ENCODE measurements at places on chromosomes 16 and 17. TPM values are rescaled to one million over a fixed set of nuclear protein-coding genes. Genes with fewer than 3 reads are reported as not detected.

DNA sequence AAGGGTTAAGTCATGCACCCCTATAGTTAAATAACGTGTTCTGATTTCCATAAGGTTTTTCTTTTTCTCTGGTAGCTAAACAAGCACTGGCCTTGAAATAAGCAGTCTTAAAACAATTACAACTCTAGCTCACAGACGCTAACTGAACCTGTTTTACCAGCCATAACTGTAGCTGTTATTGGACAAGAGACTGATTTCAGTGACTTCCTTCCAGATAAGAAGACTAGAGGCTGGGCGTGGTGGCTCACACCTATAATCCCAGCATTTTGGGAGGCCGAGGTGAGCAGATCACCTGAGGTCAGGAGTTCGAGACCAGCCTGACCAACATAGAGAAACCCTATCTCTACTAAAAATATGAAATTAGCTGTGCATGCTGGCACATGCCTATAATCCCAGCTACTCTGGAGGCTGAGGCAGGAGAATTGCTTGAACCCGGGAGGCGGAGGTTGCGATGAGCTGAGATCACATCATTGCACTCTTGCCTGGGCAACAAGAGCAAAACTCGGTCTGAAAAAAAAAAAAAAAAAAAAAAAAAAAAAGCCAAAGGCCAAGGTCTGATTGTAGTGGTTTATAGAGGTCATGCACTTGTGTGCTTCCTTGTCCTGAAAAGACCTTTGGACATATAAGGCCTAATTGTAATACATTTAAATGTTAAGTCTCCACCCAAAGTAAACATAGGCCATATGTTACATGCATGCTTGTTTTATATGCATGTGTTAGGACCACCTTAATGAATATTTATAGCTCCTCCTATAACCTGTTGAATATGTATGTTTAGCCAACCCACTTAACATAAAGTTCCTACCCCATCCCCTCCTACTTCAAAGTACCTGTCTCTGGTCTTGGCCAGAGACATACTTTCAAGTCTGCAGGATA, 319.5 kb upstream of the CA10 start:
- no peak for DNase-seq
- no peaks in the 10 kb centered on the region for H3K36me3 ChIP-seq
- no peak overlapping the region for H3K4me3 ChIP-seq
- H3K27ac ChIP-seq: no peak overlapping the region
- H3K27me3 ChIP-seq: no peaks in the 10 kb centered on the region

The CLDN6 gene
- total RNA-seq: 0.49 TPM

GRCh38 chr17:82400206-82400605, 17.9 kb upstream of the HEXD start:
- H3K27ac ChIP-seq: no peak overlapping the region
- H3K36me3 ChIP-seq: peaks cover 7% of the 10 kb centered on the region
- no peaks in the 10 kb centered on the region for H3K27me3 ChIP-seq

The MYH2 gene
- not detected for total RNA-seq

GRCh38 chr17:35708951-35709350, 22.5 kb upstream of the RASL10B start:
- H3K27me3 ChIP-seq: no peaks in the 10 kb centered on the region
- H3K27ac ChIP-seq: no peak overlapping the region
- no peak overlapping the region for H3K4me3 ChIP-seq
- DNase-seq: no peak
- peaks cover 30% of the 10 kb centered on the region for H3K36me3 ChIP-seq

DNA sequence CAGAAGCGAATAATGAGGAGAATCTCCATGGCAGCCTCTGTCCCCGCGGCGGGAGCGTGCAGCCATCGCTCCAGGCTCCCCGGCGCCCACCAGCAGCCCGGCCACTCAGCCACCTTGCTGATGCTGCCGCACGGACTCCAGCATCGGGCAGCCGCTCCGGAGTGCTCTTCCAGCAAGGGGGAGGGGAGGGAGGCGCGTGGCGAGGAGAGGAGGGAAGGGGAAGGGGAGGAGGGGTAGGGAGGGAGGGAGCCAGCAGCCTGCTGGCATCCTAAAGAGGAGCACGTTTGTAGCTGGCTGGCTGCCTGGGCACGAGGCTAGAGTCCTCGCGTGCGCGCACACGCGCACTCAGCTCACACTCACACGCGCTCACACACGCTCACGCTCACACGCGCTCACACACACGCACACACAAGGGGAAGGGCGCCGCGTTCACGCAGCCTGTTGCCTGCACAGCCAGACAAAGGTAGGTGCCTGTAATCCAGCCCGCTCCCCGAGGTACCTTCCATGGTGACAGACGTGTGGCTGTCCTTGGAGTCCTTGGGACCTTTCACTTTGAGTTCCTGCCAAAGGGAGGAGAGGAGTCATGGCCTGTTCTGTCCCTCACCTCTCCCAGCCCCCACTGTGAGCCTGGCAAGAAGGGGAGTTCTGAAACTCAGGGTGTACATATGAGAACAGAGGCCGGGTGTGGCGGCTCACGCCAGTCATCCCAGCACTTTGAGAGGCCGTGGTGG, 82.1 kb downstream of the TIMM22 start:
- DNase-seq: no peak
- no peak overlapping the region for H3K27ac ChIP-seq
- H3K4me3 ChIP-seq: no peak overlapping the region
- 0 out of 2 replicates have a peak, but pooled peaks cover 2% of the 10 kb centered on the region for H3K36me3 ChIP-seq

The CDK12 gene
- 51.2 TPM for total RNA-seq

DNA sequence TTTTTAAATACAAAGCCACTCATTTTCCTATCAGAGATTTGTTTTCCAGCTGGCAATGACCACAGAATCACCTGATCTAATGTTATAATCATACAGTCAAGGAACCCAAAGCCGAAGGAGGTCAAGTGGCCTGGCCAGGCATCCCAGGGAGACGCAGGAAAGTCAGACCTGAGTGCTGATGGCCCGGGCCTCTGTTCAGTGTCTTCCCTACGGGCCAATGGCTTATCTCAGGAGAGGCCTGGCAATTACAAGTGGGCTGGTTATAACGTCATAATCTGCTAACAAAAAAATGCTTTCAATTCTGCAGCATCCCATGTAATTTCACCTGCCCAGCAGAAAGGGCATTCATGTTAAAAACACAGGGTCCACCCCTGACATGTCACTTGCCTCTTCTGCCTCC, 43.5 kb downstream of the ARHGAP17 start:
- H3K36me3 ChIP-seq: peaks cover 11% of the 10 kb centered on the region

The IKZF3 gene
- total RNA-seq: 0.30 TPM

DNA sequence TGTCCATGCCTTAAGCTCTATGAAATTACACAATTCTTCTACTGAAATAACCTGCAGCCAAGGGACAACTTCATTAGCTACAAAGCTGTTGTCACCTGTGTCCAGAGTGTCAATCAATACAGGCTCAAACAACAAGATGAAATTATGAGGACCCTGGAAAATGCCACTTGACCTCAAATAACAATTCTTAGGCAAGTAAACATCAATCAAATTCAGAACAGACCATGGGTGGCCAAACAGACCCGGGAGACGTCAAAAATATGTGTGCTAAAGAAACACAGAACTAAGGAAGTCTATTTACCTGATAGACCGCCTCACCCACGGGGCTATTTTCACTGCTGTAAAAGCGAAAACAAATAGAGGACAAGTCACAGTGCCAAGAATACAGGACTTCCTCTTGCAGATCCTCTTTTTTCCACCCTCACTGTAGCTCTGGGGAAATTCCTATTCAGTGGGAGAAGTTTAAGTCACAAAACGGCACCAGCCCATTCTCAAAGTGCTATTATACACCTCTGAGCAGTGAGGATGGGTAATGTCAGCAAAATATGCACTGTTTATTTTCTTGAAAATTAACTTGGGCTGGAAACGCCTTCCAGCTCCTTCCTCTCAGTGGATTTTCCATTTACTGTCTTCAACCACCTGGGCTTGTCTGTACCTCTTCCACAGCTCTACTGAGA, 2.7 kb downstream of the LITAF start:
- no peak for DNase-seq
- no peaks in the 10 kb centered on the region for H3K27me3 ChIP-seq
- H3K36me3 ChIP-seq: no peaks in the 10 kb centered on the region
- H3K27ac ChIP-seq: no peak overlapping the region
- no peak overlapping the region for H3K4me3 ChIP-seq

- no peak for DNase-seq
- no peak overlapping the region for H3K4me3 ChIP-seq
- no peaks in the 10 kb centered on the region for H3K27me3 ChIP-seq
- H3K36me3 ChIP-seq: peaks cover 27% of the 10 kb centered on the region
Measured at GRCh38 chr17:49832840-49833599, 14.8 kb downstream of the TAC4 start.

- H3K4me1 ChIP-seq: peaks cover 7% of the 10 kb centered on the region
- H3K27me3 ChIP-seq: peaks cover 17% of the 10 kb centered on the region
- H3K4me3 ChIP-seq: no peak overlapping the region
- no peak for DNase-seq
- H3K36me3 ChIP-seq: no peaks in the 10 kb centered on the region
Measured at GRCh38 chr16:49750341-49751000, 105.4 kb downstream of the ZNF423 start.

GRCh38 chr17:73985466-73986015, 217.9 kb upstream of the RPL38 start:
- no peak overlapping the region for H3K4me3 ChIP-seq
- no peak for DNase-seq
- H3K27ac ChIP-seq: no peak overlapping the region
- H3K4me1 ChIP-seq: no peaks in the 10 kb centered on the region
- H3K27me3 ChIP-seq: peaks cover 22% of the 10 kb centered on the region
- H3K36me3 ChIP-seq: no peaks in the 10 kb centered on the region

DNA sequence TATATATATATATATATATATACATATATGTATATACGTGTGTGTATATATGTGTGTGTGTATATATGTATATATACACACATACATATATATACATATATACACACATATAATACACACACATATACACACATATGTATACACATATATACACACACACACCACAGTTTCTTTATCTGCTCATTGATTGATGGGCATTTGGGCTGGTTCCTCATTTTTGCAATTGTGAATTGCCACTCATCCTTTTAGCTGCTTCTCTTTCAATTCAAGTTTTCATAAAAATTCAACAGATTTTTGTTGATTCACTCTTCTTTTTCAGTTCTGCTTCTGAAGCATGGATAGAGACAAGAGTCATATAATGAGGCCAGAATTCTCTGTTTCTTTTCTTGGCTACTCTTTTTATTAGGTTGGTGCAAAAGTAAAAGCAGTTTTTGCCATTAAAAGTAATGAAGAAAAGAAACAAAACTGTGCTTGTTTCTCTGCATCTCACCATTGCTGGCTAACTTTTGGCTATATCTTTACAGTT, 44.5 kb downstream of the SLFN5 start:
- no peak for DNase-seq
- no peak overlapping the region for H3K27ac ChIP-seq
- no peaks in the 10 kb centered on the region for H3K4me1 ChIP-seq
- no peak overlapping the region for H3K4me3 ChIP-seq
- H3K27me3 ChIP-seq: peaks cover 34% of the 10 kb centered on the region

The NPIPB6 gene
- 2.1 TPM for total RNA-seq

DNA sequence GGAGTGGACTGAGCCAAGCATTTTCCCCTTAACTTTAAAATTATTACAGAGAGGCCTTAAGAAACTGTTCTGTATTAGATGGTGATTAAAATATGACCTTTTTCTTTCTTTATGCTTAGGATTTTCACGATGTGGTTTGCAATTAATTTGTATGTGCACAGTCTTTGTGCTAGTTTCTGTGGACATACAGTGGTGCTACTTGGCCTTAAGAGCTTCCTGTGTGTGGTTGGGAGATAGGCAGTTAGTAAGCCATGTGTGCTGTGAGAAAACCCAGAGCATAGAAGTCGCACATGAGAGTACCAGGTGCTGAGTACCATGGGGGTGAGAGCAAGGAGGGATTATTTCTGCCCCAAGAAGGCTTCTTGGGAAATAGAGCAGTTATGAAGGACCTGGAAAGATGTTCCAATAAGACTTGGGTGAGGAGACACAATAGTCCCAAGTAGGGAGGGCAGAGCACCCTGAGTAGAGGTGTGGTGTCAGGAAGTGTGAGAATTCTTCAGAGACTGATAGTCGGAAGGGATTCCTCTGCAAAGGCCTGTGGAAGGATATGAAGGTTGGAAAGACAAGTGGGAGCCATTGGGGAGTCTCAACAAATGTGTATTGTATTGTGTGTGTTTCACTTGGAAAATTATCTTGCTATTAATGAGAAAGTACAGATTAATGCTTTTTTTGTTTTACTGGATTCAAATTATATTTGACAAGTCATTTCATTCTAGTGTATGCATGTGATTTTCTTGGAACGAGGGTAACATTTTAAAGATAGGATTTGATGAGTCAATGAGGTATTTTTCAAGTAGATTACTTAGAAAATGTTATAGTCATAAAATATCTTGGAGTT, 239.9 kb downstream of the PRKCA start:
- H3K4me1 ChIP-seq: peaks cover 10% of the 10 kb centered on the region
- no peak for DNase-seq
- H3K27me3 ChIP-seq: no peaks in the 10 kb centered on the region
- no peak overlapping the region for H3K4me3 ChIP-seq
- H3K36me3 ChIP-seq: no peaks in the 10 kb centered on the region
- no peak overlapping the region for H3K27ac ChIP-seq

GRCh38 chr16:73615071-73615940, 567.4 kb upstream of the ZFHX3 start:
- no peak overlapping the region for H3K4me3 ChIP-seq
- H3K27me3 ChIP-seq: peaks cover 89% of the 10 kb centered on the region
- no peaks in the 10 kb centered on the region for H3K36me3 ChIP-seq
- no peak for DNase-seq
- no peak overlapping the region for H3K27ac ChIP-seq

The CYGB gene
- total RNA-seq: 0.66 TPM

- no peaks in the 10 kb centered on the region for H3K36me3 ChIP-seq
- no peaks in the 10 kb centered on the region for H3K4me1 ChIP-seq
- H3K4me3 ChIP-seq: no peak overlapping the region
- no peak for DNase-seq
- H3K27me3 ChIP-seq: no peaks in the 10 kb centered on the region
Measured at GRCh38 chr16:78770353-78771091, 671.1 kb downstream of the WWOX start.

DNA sequence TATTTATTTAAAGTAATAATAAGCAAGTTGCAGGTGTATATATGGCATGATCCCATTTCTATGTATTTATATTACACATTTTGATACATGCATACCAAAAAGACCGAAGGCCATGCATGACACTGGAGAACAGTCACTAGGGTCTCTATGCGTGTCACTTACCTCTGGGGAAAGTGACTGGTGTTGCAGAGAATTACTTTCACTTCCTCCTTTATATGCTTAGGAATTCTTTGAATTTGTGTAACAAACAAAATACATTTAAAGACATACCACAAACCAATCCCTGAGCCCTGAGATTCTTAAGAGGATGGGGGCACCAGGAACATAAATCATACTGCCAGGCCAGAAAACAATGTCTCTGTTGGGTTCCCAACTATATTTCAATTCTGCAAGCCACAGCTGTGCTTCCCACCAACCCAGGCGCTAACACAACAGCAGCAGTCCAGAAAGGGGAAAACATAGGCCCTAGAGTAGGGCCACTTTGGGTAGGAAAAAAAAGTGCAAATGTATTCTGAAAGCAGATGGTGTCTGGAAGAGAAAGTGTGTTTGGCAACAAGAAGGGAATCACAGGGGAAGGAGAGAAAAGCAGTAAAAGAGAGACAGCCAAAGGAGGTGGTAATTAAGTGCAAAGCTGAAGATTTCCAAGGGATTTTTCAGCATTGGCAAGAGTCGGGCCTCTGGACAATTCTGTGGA, 24.5 kb upstream of the HYDIN start:
- no peaks in the 10 kb centered on the region for H3K36me3 ChIP-seq
- H3K27me3 ChIP-seq: no peaks in the 10 kb centered on the region
- H3K27ac ChIP-seq: no peak overlapping the region
- no peak overlapping the region for H3K4me3 ChIP-seq

GRCh38 chr17:7217113-7217987, 2.3 kb downstream of the DLG4 start:
- H3K4me3 ChIP-seq: peak overlapping the region; percentile 50
- no peak for DNase-seq
- H3K36me3 ChIP-seq: peaks cover 14% of the 10 kb centered on the region
- H3K27me3 ChIP-seq: no peaks in the 10 kb centered on the region

The CX3CL1 gene
- total RNA-seq: 0.15 TPM
